ENCODE measurements at places on chromosomes 2 and 18.

- no peak for DNase-seq
These were observed 365.1 kb upstream of the ETAA1 start for GRCh38 chr2:67032076-67032475.

- no peak for DNase-seq
These were observed 336.1 kb upstream of the PKDCC start for GRCh38 chr2:41711736-41712135.

DNA sequence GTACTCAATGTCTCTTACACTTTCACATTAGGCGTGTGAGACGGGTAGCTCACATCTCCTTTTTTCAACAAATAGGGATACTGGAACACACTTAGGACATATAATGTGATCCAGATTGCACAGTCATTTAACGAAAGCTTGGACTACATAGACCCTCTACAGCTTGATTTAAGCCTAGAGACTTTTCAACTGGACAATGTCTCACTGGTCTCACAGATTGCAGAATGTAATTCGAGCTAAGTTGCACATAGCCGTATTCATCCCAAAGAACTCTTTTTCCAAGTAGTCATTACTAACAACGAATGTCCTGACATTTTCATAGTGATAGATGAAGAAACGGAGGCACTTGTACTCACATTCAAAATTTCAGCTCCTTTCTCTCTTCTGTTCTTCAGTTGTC lies 612.1 kb downstream of the ZEB2 start:
- no peak for DNase-seq

GRCh38 chr2:192230889-192231453 lies 36.2 kb upstream of the TMEFF2 start:
- DNase-seq = no peak

- DNase-seq = no peak
These were observed 9.7 kb upstream of the IL1RN start for GRCh38 chr2:113117541-113118262.

DNA sequence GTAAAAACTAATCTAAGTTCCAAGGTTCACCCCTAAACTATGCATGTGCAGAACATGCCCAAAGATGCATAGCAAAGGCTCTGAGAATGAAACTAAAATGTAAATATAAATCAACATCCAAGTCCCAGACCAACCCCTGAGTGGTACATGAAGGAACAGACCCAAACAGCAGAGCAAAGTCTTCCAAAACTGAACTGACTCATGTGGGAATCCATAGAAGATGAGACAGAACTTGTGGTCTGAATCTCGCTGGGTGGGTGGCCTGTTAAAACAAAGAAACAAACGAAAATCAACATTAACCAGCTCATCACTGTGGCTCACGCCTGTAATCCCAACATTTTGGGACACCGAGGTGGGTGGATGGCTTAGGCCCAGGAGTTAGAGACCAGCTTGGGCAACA lies 29.5 kb upstream of the ATRAID start:
- no peak for DNase-seq

DNA sequence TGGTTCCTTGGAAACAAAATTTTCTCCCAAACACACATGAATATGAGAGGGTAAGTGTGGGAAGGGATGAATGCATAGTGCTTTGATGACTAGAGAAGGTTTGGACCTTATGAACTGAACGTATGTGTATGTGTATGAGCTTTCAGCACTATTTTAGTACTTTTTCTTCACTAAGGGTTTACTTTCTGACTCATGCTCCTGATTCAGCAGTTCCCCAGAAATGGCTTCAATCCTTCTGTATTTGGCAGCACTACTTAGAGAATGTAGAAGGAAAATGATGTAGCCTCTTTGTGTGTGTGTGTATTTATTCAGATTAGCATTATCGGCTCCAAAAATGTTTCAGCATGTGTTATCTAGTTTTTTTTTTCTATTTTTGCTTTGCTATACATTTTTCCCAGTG lies 22.2 kb downstream of the KCNJ3 start:
- no peak for DNase-seq

GRCh38 chr2:188425266-188425665 lies 133.6 kb downstream of the GULP1 start:
- DNase-seq = no peak

- DNase-seq = no peak
These were observed 42.7 kb upstream of the TGFA start for GRCh38 chr2:70596293-70596692.

- no peak for DNase-seq
These were observed 15.9 kb upstream of the NMUR1 start for GRCh38 chr2:231546014-231546715.

- DNase-seq = no peak
These were observed 14.5 kb downstream of the SLC40A1 start for GRCh38 chr2:189566046-189566445.

DNA sequence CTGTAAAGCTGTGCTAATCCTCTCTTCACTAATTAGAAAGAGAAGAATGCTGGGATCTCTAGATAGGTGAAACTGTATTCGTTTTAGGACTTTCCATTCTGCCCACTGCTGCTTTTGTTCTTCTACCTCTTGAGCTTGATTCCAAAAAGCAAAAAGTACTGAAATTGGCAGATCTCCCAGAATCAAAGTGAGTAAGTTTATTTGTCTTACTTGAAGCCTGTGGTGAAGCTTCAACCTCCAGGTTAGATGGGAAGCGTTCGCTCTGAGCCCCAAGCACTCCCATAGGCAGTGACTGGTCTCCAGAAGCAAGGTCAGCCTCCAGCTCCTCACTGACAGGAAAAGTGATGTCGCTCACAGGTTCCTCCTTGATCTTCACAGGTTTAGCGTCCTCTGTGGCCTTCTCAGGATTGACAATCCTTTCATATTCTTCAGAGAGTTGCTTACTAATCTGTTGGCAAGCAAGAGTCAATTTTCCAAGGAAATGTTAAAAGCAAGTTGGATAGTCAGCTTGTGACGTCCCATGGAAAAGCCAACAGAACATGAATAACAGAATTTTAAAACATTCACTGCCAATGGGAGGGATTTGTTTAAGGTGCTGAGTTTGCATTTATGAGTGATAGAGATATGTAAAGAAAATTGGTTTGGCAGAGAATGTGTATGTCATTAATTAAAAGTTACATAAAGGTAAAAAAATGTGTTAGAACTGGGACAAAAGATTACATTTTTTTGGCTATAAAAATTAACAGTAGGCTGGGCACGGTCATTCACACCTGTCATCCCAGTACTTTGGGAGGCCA lies 8.1 kb downstream of the SUPT7L start:
- DNase-seq = no peak

- no peak for DNase-seq
These were observed 21.3 kb upstream of the PIK3C3 start for GRCh38 chr18:41933778-41934177.

DNA sequence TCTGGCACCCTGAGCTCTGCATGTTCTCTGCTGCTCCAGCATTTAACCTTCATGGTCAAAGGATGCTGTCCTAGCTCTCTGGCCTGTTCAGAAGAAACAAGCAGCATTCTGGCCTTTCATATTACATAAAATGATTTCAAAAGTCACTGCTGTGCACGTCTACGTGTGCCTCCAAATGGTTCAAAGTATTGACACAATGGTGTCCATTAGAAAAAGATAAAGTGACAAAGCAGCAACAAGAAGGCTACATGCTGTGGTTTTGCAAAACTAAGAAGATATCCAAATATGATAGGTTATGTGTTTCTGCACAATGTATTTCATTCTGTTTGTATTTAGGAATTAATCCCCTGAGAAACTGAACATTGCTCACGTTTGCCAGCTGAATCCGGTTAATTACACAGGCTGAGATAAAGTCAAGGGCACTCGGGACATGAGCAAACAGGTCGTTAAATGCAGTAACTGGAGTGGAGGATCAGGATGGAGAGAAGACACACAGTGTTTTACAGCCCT lies 258.5 kb downstream of the DOK6 start:
- no peak for DNase-seq

DNA sequence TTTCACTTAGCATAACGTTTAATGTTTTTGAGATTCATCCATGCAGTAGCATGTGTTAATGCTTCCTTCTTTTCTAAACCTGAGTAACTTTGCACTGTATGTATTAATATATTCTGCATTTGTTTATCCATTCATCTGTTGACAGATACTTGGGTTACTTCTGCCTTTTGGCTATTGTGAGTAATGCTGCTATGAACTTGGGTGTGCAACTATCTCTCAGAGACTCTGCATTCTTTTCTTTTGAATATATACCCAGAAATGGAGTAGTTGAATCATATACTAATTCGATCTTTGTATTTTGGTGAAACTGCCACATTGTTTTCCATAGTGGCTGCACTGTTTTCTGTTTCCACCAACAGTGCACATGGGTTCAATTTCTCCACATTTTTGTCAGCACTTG lies 128.3 kb downstream of the SH3BP4 start:
- DNase-seq = no peak

DNA sequence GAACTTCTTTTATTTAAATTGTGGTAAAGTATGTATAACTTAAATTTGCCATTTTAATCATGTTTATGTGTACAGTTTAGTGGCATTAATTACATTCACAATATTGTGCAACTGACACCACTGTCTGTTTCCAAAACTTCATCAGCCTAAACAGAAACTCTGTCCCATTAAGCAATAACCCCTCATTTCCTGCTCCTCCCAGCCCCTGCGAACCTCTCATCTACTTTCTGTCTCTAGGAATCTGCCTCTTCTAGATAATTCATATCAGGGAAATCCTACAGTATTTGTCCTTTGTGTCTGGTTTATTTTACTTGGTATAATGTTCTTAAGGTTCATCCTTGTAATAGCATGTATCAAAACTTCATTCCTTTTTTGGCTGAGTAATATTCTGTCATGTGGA lies 75.1 kb downstream of the BOLA3 start:
- DNase-seq = no peak

GRCh38 chr2:217795067-217795466 lies 207.7 kb downstream of the TNS1 start:
- DNase-seq = no peak

DNA sequence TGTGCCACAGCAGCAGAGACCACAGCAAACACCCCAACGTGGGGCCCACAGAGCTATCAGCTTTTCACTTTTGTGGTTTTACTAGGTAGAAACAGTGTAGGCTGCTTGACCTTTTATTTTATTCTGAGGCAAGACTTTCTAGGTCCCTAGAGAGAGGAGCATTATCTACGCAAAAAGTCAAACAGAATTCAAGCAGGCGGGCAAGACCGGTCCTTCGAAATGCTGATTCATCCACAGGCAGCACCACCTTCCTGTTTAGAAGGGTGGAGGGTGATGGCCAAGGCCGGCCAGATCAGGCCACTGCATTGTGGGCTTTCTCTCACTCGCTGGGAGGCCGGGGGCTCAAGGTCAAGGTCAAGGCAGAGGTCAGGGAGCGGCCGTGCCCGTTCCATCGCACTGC lies 573.0 kb downstream of the GALR1 start:
- no peak for DNase-seq

GRCh38 chr2:165743442-165743841 lies 50.6 kb downstream of the GALNT3 start:
- DNase-seq = peak; percentile 59

DNA sequence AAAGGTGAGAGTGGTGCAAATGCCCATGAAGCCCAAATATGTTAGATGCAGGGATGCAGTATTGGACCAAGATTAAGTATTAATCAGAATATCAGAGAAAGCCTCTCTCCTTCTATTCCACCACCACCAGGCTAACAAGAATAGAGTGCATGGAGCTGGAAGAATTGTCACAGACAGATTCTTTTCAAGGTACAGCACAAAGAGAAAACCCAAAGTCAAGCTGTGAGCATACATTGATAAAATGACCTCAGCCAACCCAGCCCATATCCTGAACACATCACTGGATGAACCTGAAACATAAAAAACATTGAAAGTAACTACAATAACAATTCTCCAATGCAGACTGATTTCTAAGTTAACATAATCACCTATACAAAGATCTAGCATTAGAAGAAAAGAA lies 445.7 kb upstream of the NETO1 start:
- no peak for DNase-seq

GRCh38 chr2:75676464-75676863 lies 29.9 kb downstream of the MRPL19 start:
- no peak for DNase-seq

All from GDM1 (cell line).